ENCODE measurements at places on chromosomes 12 and 14. TPM values are rescaled to one million over a fixed set of nuclear protein-coding genes. Genes with fewer than 3 reads are reported as not detected.

Gene EML1
- 4.8 TPM for polyA plus RNA-seq

Gene ZBTB42
- 1.9 TPM for polyA plus RNA-seq

Gene OR4E2
- not detected for polyA plus RNA-seq

Gene KIF26A
- polyA plus RNA-seq: 0.13 TPM

Gene RBP5
- polyA plus RNA-seq: 1.1 TPM

Gene IL23A
- polyA plus RNA-seq: not detected

GRCh38 chr12:39835517-39836489 lies 216.2 kb upstream of the ABCD2 start:
- DNase-seq: no peak
- H3K36me3 ChIP-seq: no peaks in the 10 kb centered on the region
- H3K27me3 ChIP-seq: no peaks in the 10 kb centered on the region
- no peaks in the 10 kb centered on the region for H3K4me1 ChIP-seq
- H3K27ac ChIP-seq: no peak overlapping the region
- no peak overlapping the region for H3K4me3 ChIP-seq

DNA sequence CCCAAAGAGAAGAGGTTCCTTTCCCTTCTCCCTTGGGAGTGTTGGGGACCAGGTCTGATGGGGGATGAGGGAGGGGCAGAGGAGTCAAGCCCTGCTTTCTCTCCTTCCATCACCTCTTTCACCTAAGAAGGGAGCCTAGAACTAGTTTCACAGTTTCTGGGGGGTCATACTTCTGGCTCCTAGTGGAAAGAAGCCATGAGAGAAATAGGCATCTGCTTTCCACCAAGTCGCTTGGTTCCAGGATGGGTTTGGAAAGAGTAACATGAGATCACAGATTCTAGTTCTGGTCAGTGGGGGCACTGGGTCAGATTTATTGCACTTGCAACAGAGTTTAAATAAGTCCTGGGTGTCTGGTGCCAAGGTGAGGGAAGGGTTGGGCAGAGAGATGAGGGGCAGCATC lies 10.5 kb upstream of the ZNF385A start:
- H3K36me3 ChIP-seq: peaks cover 23% of the 10 kb centered on the region
- H3K27me3 ChIP-seq: no peaks in the 10 kb centered on the region
- DNase-seq: no peak
- no peaks in the 10 kb centered on the region for H3K4me1 ChIP-seq
- H3K27ac ChIP-seq: no peak overlapping the region

DNA sequence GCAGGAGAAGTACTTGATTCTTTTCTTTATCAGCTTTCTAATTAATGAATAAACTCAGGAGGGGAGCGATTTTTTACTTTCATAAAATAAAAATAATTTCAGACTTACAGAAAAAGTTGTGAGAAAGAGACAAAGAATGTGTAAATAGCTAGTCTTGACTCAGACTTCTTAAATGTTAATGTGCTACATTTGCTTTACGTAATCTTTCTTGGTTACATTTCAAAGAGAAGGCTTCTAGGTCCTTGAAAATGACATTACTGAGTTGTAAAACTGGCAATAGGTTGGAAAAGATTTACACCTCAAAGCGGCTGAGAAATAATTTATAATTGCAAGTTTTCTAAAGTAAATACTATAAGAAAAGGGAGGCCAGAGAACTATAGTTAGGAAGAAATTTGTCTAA lies 28.6 kb downstream of the GABARAPL1 start:
- no peak overlapping the region for H3K27ac ChIP-seq
- H3K36me3 ChIP-seq: no peaks in the 10 kb centered on the region
- H3K27me3 ChIP-seq: no peaks in the 10 kb centered on the region

DNA sequence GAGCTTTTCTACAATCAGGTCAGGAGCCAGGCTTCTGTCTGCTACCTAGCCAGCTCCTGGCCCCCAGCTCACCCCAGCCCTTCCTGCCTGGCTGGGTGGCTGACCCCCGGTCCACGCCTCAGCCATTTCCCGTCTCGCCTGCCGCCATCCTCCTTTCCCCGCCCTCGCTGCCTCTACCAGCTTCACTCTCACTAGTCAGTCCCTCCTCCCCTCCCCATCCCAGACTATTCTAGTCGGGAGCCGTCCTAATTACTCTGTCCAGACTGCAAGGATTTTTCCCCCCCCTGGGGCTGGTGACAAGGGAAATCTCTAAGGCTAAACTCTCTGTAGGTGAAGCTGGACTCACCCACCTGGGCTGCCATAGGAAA lies 825 bp downstream of the DHH start:
- no peak overlapping the region for H3K27ac ChIP-seq
- peak; percentile 71 for DNase-seq
- no peaks in the 10 kb centered on the region for H3K4me1 ChIP-seq
- H3K27me3 ChIP-seq: no peaks in the 10 kb centered on the region
- H3K36me3 ChIP-seq: peaks cover 3% of the 10 kb centered on the region

DNA sequence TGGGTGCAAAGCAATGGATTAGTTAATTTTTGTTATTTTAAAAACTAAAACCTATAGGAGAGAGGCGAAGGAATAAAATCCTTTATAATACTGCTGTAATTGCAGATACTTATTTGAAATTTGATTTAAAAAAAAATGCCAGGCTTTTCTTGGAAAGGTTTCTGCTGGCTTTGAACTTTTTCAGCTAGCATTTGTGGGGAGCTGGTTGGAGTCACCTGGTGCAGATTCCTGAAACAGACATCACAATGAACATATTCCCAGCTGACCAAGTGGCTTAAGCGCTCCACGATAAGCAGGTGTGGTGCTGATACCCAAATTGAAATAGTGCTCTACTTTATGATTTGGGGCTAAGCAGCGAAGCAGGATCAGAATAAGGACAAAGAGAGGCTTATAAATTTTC lies 42.9 kb downstream of the DACT1 start:
- no peaks in the 10 kb centered on the region for H3K4me1 ChIP-seq
- no peaks in the 10 kb centered on the region for H3K36me3 ChIP-seq
- no peak overlapping the region for H3K4me3 ChIP-seq
- H3K27ac ChIP-seq: no peak overlapping the region
- H3K27me3 ChIP-seq: no peaks in the 10 kb centered on the region

GRCh38 chr14:95559203-95559602 lies 24.4 kb downstream of the GLRX5 start:
- no peaks in the 10 kb centered on the region for H3K27me3 ChIP-seq
- H3K4me3 ChIP-seq: no peak overlapping the region
- no peaks in the 10 kb centered on the region for H3K36me3 ChIP-seq
- no peak overlapping the region for H3K27ac ChIP-seq
- no peak for DNase-seq

DNA sequence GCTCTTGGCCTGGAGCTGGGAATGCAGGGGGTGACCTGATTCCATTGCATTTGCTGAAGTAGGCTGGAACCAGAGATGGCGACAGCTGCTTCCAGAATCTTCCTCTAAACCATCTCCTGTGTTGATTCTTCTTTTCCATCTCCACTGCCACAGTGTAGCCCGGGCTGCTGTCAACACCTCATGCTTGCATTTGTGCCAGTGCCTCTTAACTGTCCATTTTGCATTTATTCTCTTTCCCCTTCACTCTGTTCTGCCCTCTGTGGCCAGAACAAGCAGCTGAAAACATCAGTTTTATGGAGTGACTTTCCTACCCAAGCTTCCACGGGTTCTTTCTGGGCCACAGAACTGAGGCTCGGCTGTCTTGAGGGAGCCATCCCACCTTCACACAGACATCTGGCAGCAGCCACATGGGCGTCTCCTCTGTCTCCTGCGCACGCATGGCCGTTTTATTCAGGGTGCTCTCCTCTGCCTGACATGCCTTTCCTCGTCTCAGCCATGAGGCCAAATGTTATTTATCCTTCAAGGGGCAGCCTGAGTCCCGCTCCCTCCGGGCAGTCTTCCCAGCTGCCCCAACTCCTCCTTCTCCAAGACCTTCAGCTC lies 51.7 kb downstream of the SMOC1 start:
- DNase-seq: no peak
- no peaks in the 10 kb centered on the region for H3K36me3 ChIP-seq
- H3K27ac ChIP-seq: no peak overlapping the region
- no peak overlapping the region for H3K4me3 ChIP-seq
- no peaks in the 10 kb centered on the region for H3K27me3 ChIP-seq
- H3K4me1 ChIP-seq: no peaks in the 10 kb centered on the region

GRCh38 chr12:27602516-27602915 lies 78.5 kb downstream of the PPFIBP1 start:
- no peaks in the 10 kb centered on the region for H3K36me3 ChIP-seq
- no peak overlapping the region for H3K4me3 ChIP-seq

- no peaks in the 10 kb centered on the region for H3K27me3 ChIP-seq
- H3K27ac ChIP-seq: no peak overlapping the region
- H3K4me1 ChIP-seq: peaks cover 4% of the 10 kb centered on the region
These were observed 446.7 kb upstream of the GARIN6 start for GRCh38 chr12:99200711-99201384.

- H3K27ac ChIP-seq: no peak overlapping the region
- H3K4me3 ChIP-seq: no peak overlapping the region
These were observed 352.6 kb downstream of the VRK1 start for GRCh38 chr14:97149775-97150174.

GRCh38 chr12:115213538-115214016 lies 529.6 kb upstream of the TBX3 start:
- H3K4me1 ChIP-seq: peaks cover 2% of the 10 kb centered on the region
- no peak for DNase-seq
- no peaks in the 10 kb centered on the region for H3K36me3 ChIP-seq
- H3K4me3 ChIP-seq: no peak overlapping the region
- no peak overlapping the region for H3K27ac ChIP-seq
- no peaks in the 10 kb centered on the region for H3K27me3 ChIP-seq

GRCh38 chr14:57378661-57379060 lies 11.7 kb upstream of the NAA30 start:
- no peak overlapping the region for H3K27ac ChIP-seq
- H3K4me3 ChIP-seq: no peak overlapping the region
- H3K27me3 ChIP-seq: no peaks in the 10 kb centered on the region
- no peaks in the 10 kb centered on the region for H3K4me1 ChIP-seq
- DNase-seq: no peak

GRCh38 chr12:116431677-116432300 lies 127.4 kb upstream of the MAP1LC3B2 start:
- no peak overlapping the region for H3K4me3 ChIP-seq
- H3K27ac ChIP-seq: no peak overlapping the region
- H3K27me3 ChIP-seq: no peaks in the 10 kb centered on the region
- DNase-seq: no peak
- H3K36me3 ChIP-seq: no peaks in the 10 kb centered on the region
- no peaks in the 10 kb centered on the region for H3K4me1 ChIP-seq

- DNase-seq: no peak
- no peak overlapping the region for H3K4me3 ChIP-seq
- no peaks in the 10 kb centered on the region for H3K36me3 ChIP-seq
These were observed 36.0 kb downstream of the MAP1LC3B2 start for GRCh38 chr12:116595186-116595585.

DNA sequence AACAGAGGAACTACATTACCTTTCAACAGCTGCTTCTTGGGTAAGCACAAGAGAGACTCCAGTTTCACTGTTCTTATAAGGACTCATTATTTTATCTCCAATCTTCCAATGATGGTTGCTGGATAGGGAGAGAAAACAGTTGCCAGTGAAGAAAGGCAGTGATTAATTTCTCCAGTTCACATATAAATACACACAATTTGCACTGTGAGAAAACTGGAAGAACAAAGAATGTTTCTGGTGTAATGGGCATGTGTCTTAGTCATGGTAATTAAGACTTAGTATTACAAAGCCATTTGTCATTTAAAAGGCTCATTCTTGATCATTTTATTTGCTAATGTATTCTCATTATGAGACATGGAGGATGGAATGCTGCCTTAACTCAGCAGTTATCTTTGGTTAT lies 78.0 kb upstream of the FAR2 start:
- no peaks in the 10 kb centered on the region for H3K4me1 ChIP-seq
- no peak for DNase-seq

DNA sequence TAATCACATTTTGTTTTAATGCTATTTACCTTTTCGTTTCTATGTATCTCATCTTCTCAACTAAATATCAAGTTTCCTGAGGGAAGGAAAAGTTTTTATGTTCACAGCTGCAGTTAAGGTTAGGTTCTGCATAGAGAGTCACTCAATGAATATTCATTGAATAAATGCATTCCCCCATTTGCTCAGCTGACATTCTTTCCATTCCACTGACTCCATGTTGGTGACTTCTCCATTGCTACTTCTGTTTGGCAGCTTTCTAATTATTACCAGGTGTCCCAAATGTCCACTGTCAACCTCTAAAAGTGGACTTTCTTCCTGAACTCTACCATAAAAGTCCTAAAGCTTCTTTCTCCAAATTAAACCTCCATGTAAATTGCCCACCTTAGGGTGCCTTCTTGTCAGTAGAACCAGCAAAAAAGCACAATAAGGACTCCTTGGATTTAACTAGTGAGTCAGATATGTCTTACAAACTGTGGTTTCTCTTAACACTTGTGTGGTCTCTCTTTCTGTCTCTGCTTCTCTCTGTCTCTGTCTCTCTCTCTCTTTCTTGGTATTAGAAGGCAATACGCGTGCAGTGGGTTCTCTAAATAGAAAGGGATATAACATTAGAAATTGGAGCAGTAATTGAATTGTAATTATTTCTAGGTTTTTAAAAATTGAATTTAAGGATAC lies 85.9 kb downstream of the TMEM117 start:
- no peak overlapping the region for H3K27ac ChIP-seq
- H3K36me3 ChIP-seq: peaks cover 2% of the 10 kb centered on the region
- no peaks in the 10 kb centered on the region for H3K27me3 ChIP-seq
- no peaks in the 10 kb centered on the region for H3K4me1 ChIP-seq
- no peak overlapping the region for H3K4me3 ChIP-seq
- no peak for DNase-seq

DNA sequence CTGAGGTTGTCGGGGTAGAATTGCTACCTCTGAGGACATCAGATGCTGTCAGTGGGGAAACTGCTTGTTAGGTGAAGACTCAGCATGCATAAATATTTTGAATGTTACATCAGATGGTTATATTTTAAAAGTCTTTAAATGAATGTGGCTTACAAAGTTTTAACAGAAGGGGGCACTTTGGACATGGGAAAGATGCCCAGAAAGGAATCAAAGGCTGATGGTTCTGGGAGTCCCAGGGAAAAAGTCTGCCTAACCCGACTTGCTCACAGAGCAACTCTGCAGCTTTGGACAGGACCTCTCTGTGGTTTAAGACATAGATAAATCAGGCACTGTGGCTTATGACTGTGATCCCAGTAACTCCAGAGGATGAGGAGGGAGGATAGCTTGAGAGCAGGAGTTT lies 474.9 kb downstream of the ATP23 start:
- H3K27me3 ChIP-seq: no peaks in the 10 kb centered on the region
- H3K4me1 ChIP-seq: peaks cover 6% of the 10 kb centered on the region
- DNase-seq: no peak
